SJCRH30 (cell line): ENCODE measurements at places on chromosomes 3 and 15. TPM values are rescaled to one million over a fixed set of nuclear protein-coding genes. Genes with fewer than 3 reads are reported as not detected.

BRPF1 gene
- 22.0 and 23.4 TPM in 2 replicates for total RNA-seq

KLF15 gene
- 3.2 and 3.3 TPM in 2 replicates for total RNA-seq

TM6SF1 gene
- 4.1 and 5.4 TPM in 2 replicates for total RNA-seq

ARHGAP11A gene
- total RNA-seq: 75.8 and 86.1 TPM in 2 replicates

KBTBD13 gene
- 0.08 and 0.15 TPM in 2 replicates for total RNA-seq

TMCO5A gene
- not detected in 2 replicates for total RNA-seq

ACAA1 gene
- total RNA-seq: 14.9 and 15.0 TPM in 2 replicates

BTD gene
- total RNA-seq: 6.6 and 8.0 TPM in 2 replicates

CCR9 gene
- not detected in 2 replicates for total RNA-seq

CPN2 gene
- total RNA-seq: not detected in 2 replicates

TRIM42 gene
- not detected in 2 replicates for total RNA-seq

TMEM266 gene
- 0.05 and 0.10 TPM in 2 replicates for total RNA-seq

TIGIT gene
- 0.05 and 0.08 TPM in 2 replicates for total RNA-seq

ECE2 gene
- total RNA-seq: 0.08 TPM in 1 of 2 replicates, not detected in the other

GTF2A2 gene
- total RNA-seq: 129 and 145 TPM in 2 replicates

CCDC54 gene
- total RNA-seq: not detected in 2 replicates

PTX3 gene
- total RNA-seq: not detected in 2 replicates

SLC28A2 gene
- total RNA-seq: not detected in 2 replicates

ROBO2 gene
- 14.0 and 14.3 TPM in 2 replicates for total RNA-seq

DLEC1 gene
- total RNA-seq: not detected in 2 replicates

PRKCI gene
- total RNA-seq: 37.1 and 45.1 TPM in 2 replicates

RPN1 gene
- 268 and 271 TPM in 2 replicates for total RNA-seq

CLRN1 gene
- total RNA-seq: not detected in 2 replicates

WNT5A gene
- total RNA-seq: 33.1 and 34.6 TPM in 2 replicates

ACAN gene
- total RNA-seq: not detected in 2 replicates

IMPG2 gene
- total RNA-seq: 0.08 and 0.20 TPM in 2 replicates

SHC4 gene
- 1.2 and 1.8 TPM in 2 replicates for total RNA-seq

SUSD5 gene
- 14.8 and 15.6 TPM in 2 replicates for total RNA-seq
